ENCODE measurements at places on chromosomes 7 and 10.

DNA sequence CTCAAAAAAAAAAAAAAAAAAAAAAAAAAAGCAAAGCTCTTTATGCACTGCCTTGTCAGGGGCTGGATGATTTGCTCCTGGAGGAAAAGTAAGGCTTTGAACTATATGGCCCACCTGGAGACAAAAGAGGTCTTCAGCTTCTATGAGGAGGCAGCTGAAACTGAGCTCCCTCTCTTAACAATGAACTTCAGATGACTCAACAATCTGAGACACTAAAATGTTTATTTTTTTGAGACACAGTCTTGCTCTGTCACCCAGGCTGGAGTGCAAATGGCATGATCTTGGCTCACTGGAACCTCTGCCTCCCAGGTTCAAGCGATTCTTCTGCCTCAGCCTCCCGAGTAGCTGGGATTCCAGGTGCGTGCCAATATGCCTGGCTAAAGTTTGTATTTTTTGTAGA, 36.7 kb downstream of the RAB19 start:
- DNase-seq = no peak

GRCh38 chr10:17737027-17737965, 14.7 kb upstream of the TMEM236 start:
- DNase-seq = no peak

- no peak for DNase-seq
These were observed 1183.7 kb upstream of the SORCS1 start for GRCh38 chr10:108348215-108348614.

GRCh38 chr7:51134013-51134441, 182.6 kb downstream of the COBL start:
- no peak for DNase-seq

- DNase-seq = no peak
These were observed 119.0 kb downstream of the BTAF1 start for GRCh38 chr10:92042541-92042940.

- no peak for DNase-seq
These were observed 26.8 kb upstream of the BTBD16 start for GRCh38 chr10:122244001-122244975.

GRCh38 chr7:117757440-117757839, 115.8 kb downstream of the CTTNBP2 start:
- DNase-seq = no peak

DNA sequence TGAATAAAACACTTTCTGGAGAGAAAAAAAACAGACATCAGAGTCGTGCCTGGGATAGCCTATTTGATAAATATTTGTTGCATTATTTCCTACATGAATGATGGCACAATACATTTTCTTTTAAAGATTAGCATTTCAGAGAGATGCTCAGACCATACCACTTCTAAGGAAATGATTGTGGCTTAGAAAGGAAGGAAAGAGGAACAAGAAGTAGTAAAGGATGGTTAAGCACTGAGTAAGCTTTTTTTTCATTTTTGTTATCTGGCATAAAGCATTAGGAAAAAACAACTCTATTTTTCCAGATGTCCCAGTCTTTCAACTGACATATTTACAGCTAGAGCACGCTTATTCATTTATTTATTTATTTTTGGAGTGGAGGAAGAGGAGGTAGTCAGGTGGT, 258.8 kb upstream of the TEX47 start:
- DNase-seq = no peak

DNA sequence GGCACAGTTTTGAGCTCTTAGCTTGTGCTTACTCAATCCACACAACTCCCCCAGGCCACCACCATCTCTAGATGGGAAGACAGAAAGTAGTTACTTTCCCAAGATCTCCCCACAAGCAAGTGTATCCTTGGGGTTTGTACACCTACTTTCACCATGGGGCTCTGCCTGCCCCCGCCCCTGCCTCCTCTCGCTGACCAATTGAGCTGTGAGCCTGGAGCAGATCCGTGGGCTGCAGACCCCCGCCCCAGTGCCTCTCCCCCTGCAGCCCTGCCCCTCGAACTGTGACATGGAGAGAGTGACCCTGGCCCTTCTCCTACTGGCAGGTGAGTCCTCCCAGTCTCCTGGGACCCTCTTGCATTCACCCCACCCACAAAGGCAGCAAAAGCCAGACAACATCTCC, 2.0 kb downstream of the FXYD4 start:
- DNase-seq = peak; percentile 42

DNA sequence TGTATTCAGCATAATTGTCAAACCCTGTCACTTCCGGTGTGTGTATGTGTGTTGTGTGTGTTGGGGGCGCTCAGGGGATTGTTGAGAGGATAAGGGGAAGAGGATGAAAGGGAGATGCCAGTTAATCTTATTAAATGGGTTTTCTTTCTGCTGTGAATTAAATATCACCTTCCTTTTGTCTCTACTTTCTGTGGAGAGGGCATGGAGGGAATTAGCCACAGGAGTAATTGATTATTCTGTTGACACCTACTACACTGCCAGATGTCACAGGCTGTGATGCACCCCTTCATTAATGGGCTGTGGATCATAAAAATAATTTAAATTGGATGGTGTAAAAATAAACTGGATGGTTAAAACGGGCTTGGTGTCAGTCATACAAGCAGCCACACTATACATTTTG, 311.9 kb downstream of the MDFIC start:
- DNase-seq = no peak

DNA sequence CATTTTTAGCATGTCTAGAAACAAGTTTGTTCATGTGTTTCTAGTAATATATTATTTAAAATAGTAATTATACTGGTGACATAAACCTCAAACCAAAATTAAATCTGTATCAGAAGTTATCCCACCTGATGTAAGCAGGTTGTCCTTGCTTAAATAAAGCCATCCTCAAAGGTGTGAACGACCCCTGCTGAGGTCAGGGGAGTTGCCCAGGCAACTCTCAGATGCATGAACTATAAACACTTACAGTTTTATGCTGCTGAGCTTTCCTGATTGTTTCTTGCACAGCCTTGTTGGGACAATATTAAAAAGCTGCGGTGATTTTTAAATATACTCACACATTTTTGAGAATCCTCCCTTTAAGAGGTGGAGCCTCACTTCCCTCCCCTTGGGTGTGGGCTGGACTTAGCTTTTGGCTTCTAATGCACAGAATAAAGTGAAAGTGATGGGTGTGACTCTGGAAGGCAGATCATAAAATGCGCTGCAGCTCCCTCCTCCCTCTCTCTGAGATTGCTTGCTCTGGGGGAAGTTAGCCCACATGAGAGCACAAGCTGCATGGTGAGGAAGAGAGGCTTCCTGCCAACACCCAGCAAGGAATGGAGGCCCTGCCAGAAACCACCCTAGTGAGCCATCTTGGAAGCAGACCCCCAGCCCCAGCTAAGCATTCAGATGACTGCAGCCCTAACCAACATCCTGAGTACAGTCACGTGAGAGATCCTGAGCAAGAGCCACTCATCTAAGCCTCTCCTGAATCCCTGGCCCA, 152.7 kb downstream of the SKIDA1 start:
- no peak for DNase-seq

DNA sequence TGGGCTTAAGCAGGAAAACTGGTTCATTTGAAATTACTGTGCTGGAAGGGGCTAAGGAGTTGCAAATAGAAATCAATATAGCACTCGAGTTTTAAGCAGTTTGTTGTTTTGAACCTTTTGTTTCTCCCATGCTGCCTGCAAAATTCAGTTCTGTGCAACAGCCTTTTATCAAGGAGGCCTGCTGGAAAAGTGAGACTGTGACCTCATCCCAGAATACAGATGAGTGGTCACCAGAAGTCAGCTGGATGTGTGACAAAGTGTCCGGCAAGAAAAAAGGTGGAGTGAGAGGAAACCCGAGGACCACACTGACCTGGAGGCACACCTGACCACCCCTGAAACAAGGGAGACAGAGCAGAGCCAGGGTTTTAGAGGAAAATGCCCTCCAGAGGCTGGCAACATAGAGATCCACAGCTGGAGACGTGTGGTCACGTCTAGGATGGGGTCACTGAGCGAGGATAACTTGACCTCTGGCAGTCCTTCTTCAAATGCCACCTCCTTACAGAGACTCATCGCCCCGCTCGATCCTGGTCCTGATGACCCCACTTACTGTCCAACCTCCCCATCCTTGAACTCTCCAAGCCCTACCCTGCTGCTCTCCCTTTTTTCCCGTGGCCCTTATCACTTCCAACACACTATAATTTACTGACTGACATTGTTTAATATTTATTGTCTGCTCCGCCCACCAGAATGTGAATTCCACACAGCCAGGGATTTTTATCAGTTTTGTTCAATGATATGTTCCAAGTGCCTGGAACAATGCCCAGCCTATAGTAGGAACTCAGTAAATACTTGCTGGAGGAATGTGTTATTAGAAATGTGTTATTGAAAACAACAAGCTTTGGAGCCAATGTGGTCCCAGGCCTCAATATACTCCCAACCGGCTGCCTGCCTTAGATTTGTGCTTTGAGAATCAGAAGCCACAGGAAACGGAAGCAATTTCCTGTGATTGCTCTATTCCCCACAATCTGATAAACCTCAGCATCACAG, 243.8 kb downstream of the GLI3 start:
- no peak for DNase-seq

- no peak for DNase-seq
These were observed 66.7 kb downstream of the HHEX start for GRCh38 chr10:92756201-92757065.

- DNase-seq = no peak
These were observed 70.2 kb downstream of the RBM33 start for GRCh38 chr7:155714702-155715101.

GRCh38 chr10:29772403-29772802, 137.6 kb upstream of the SVIL start:
- DNase-seq = no peak

GRCh38 chr7:111113263-111114017, 22.5 kb downstream of the LRRN3 start:
- DNase-seq = no peak

DNA sequence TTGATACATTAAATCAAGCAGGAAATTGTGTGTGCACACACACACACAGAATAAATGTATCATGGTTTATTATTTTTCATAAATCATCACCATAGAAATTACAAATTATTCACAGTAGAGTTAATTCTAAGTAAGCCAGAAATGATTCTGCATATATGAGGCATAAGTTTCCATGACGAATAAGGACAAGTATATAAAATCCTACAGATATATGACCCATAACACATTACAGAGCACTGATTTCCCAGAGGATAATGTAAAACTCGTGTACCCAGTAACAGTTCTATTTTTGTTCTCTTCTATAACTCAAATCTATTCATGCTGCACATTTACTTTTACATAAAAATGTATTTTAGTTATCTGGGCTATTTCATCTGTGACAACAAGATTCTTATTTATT, 169.7 kb downstream of the LRRTM3 start:
- no peak for DNase-seq

- DNase-seq = no peak
These were observed 644 bp downstream of the UMAD1 start for GRCh38 chr7:7641129-7641663.

GRCh38 chr10:111993321-111993720, 190.2 kb downstream of the GPAM start:
- no peak for DNase-seq

GRCh38 chr7:2611401-2611800, 20.4 kb upstream of the TTYH3 start:
- no peak for DNase-seq

- DNase-seq = no peak
These were observed 308.8 kb upstream of the ZNF32 start for GRCh38 chr10:43957267-43958070.

DNA sequence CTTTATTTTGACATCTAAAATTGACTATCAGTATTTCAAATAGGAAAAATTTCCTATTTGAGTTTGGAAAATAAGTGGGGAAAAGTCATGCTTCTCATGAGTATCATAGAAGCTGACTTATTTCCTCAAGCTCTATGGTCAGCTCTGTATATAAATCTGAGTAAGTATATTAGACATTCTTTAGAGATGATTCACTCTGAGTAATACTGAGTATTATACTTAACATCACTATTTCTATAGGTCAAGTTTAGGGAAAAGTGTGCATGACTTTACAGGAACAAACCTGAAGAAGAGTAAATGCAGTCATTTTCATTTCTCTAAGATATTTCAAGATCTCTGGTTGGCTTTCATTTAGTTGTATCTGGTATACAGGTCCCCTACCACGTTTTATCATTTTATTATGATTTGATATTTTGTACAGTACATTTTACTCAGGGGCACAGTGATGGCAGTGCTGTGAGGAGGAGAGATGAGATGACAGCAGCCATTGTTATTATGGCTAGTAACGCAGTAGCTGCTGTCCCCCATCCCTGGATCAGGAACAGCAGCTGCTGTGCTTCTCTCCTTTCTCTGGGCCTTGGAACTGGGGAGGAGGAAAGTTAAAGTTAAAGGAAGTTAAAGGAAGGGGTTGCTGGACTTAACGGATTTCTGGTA, 15.2 kb downstream of the SND1 start:
- DNase-seq = no peak

DNA sequence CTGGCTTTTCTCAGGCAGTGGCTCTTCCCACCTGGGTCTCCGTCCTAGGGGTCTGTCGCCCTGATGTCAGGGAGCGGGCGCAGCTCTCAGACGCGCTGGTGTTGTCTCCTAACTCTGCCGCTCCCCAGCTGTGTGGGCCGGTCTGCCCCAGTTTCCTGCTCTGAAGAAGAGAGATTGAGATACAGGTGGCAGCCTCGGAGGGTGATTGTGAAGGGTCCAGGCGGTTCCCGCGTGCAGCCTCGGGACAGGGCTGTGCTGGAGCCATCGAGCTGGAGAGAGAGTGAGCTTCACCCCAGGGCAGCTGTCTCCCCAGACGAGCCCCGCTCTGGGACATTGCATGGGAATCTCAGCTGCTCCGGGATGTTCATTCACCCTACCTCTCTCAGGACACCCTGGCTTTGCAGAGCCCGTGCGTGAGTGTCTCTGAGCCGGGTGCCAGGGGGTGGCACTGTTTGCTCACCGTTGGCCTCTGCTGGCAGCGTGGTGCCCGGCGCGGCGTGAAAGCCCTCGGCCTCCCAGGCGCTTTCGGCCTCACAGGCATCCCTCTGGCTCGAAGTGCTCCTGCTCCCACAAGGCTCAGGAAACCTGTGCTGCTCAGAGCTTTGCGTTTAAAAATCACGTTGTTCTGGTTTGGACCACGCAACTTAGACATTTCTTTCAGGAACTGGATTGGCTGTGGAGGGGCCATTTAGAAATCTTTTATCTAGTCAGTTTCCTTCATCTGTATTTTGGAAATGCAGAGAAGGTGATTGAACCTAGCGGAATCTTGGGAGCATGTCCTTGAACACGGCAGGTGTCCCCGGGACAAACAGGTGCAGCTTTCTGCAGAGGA, 33.8 kb upstream of the ZFAND2A start:
- no peak for DNase-seq

GRCh38 chr7:88337572-88337971, 30.9 kb upstream of the STEAP4 start:
- DNase-seq = no peak

GRCh38 chr7:23353172-23353571, 54.0 kb downstream of the MALSU1 start:
- no peak for DNase-seq

DNA sequence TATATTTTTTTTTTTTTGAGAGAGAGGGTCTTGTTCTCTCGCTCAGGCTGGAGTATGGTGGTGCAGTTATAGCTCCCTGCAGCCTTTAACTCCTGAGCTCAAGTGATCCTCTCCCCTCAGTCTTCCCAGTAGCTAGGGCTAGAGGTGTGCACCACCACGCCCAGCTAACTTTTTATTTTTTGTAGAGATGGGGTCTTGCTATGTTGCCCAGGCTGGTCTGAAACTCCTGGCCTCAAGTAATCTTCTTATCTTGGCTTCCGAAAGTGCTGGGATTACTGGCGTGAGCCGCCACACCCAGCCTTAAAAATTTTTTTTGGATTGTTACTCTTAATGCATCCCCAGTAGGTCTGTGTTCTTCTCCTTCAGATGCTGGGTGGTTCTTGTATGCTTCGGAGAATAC, 4.2 kb downstream of the UBTD1 start:
- DNase-seq = no peak
